ENCODE measurements at places on chromosomes 1 and 21. TPM values are rescaled to one million over a fixed set of nuclear protein-coding genes. Genes with fewer than 3 reads are reported as not detected.

DNA sequence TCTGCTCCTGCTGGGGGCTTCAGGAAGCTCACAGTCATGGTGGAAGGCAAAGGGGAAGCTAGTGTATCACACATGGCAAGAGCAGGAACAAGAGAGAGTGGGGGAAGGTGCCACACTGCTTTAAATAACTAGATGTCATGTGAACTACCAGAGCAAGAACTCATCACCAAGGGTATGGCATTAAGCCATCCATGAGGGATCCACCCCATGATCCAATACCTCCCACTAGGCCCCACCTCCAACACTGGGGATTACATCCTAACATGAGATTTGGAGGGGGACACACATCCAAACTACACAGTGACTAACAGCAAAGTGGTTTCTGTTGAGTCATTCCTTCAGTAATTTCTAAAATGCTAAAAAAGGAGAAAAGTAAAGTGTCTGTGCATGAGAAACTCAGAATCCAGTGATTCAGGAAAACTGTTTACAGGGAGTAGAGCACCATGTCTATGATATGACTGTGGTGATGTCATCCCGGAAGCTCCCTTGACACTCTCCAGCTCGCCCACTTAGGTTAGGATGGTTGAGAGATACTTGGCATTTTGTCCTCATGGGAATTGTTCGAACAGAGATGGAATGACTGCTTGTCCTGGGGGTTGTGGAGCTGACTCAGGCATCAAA lies 50.3 kb downstream of the CHD1L start:
- no peaks in the 10 kb centered on the region for H3K4me1 ChIP-seq
- no peak overlapping the region for H3K27ac ChIP-seq
- peaks cover 93% of the 10 kb centered on the region for H3K36me3 ChIP-seq
- DNase-seq: no peak
- H3K27me3 ChIP-seq: no peaks in the 10 kb centered on the region
- no peak overlapping the region for H3K4me3 ChIP-seq

DNA sequence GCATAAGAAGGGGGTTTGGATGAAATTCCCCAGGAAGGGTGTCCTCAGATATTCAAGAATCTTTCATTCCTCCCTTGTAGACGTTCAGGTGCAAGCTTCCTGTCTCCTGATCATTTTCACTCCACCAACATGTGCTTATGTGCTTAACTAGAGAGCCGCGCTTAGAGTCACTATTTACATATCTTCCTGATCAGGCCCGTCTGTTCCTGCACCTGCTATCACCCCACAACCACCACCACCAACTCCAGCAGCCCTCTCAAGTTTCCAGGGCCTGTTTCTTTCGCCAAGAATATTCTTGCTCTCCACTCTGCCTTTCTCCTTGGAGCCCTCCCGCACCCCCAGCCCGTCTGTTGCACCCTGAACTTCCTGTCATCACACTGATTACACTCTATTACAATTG lies 113.4 kb downstream of the SPSB1 start:
- no peak overlapping the region for H3K4me3 ChIP-seq
- H3K27ac ChIP-seq: no peak overlapping the region
- DNase-seq: no peak
- no peaks in the 10 kb centered on the region for H3K36me3 ChIP-seq
- no peaks in the 10 kb centered on the region for H3K27me3 ChIP-seq
- H3K4me1 ChIP-seq: peaks cover 4% of the 10 kb centered on the region

DNA sequence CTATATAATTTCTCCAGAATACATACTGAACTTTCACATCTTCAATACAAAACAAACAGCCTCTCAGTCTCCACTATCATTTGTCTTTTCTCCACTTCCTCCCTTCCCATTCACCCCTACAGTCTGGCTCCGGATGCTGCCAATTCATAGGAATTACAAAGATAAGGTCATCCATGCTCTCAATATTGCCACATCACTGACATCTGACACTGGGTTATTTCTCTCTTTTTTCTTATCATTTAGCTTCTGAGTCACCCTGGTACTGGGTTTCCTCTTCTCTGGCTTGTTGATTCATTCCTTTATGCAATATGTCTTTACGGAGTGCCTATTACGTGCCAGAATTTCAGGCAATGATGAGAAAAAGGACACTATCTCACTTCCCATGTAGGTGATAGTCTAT lies 3.1 kb upstream of the SH3BP5L start:
- no peak for DNase-seq
- H3K27me3 ChIP-seq: no peaks in the 10 kb centered on the region
- H3K36me3 ChIP-seq: no peaks in the 10 kb centered on the region
- no peak overlapping the region for H3K27ac ChIP-seq

- H3K4me1 ChIP-seq: peaks cover 16% of the 10 kb centered on the region
- H3K36me3 ChIP-seq: peaks cover 35% of the 10 kb centered on the region
- no peak overlapping the region for H3K4me3 ChIP-seq
- DNase-seq: no peak
- no peaks in the 10 kb centered on the region for H3K27me3 ChIP-seq
Measured at GRCh38 chr21:34514576-34515115, 2.6 kb upstream of the KCNE1 start.

DNA sequence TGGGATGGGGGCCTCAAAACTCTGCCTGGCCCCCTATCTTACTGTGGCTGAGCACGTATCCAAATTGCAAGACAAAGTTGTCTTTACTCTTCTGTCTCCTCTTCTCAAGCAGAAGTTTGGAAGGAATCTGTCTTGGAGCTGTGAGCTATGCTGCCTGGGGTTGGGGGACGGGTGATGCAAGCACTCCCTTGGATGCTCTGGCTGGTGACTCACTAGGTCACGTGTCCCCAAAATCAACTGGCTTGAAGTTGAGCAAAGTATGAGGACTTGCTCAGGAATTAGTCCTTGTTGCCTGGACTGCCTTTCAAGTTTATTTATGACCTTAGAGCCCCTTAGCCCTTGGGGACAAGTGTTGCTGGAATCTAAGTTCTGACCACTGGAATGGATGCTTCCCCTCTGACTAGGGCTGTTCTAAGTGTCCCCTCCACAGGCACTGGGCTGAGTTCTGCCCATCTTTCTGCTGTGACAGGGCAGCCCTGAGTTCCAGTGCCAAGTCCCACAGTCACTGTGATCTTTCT lies 269.5 kb downstream of the HHAT start:
- peak overlapping the region; percentile 65 for H3K27ac ChIP-seq
- H3K36me3 ChIP-seq: no peaks in the 10 kb centered on the region
- peaks cover 4% of the 10 kb centered on the region for H3K4me1 ChIP-seq
- H3K4me3 ChIP-seq: no peak overlapping the region
- DNase-seq: peak; percentile 54

- no peak for DNase-seq
- no peaks in the 10 kb centered on the region for H3K4me1 ChIP-seq
- H3K27ac ChIP-seq: no peak overlapping the region
- H3K4me3 ChIP-seq: no peak overlapping the region
- H3K27me3 ChIP-seq: no peaks in the 10 kb centered on the region
Measured at GRCh38 chr1:42740851-42741580, 980 bp upstream of the CLDN19 start.

GRCh38 chr1:108831225-108831624 lies 25.7 kb downstream of the AKNAD1 start:
- peak overlapping the region; percentile 83 for H3K27ac ChIP-seq
- H3K27me3 ChIP-seq: no peaks in the 10 kb centered on the region
- no peak for DNase-seq
- H3K36me3 ChIP-seq: no peaks in the 10 kb centered on the region
- peak overlapping the region; percentile 18 for H3K4me3 ChIP-seq

GRCh38 chr1:12433323-12434053 lies 184.5 kb downstream of the DHRS3 start:
- no peak overlapping the region for H3K4me3 ChIP-seq
- peaks cover 53% of the 10 kb centered on the region for H3K4me1 ChIP-seq
- H3K27me3 ChIP-seq: no peaks in the 10 kb centered on the region

DNA sequence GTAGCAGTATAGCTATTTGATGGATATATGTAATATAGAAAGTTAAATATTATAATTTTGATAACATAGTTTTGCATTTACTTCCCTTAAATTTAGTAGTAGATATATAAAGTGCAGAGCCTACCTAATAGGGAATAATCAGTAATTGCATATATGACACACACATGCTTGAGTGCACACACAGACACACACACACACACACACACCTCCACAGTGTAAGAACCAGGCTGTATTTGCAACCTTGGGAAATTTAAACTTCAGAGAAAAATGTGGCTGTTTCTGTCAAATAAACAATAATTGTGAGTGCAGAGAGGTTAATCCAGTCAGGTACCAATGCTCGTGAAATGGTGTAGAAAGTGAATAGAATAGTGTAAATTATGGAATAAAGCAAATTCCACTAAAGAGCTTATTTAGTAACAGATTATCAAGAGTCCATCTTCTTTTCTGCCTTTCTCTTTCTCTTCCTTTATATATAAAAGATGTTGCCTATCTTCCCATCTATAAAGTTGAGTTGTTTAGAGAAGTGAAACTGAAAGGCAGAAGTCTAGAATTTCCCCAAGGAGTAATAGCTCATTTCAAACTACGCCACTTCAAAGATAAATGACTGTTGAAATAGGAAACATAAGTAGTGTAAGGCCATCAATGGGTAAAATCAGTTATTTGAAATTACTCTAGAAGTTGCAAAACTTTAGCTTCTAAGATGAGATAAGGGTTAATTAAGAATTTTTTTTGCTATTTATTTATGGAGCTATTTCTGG lies 273.7 kb downstream of the SRGAP2C start:
- H3K4me1 ChIP-seq: no peaks in the 10 kb centered on the region
- no peaks in the 10 kb centered on the region for H3K27me3 ChIP-seq
- H3K4me3 ChIP-seq: no peak overlapping the region
- H3K36me3 ChIP-seq: no peaks in the 10 kb centered on the region
- no peak overlapping the region for H3K27ac ChIP-seq

- no peaks in the 10 kb centered on the region for H3K27me3 ChIP-seq
- no peak overlapping the region for H3K4me3 ChIP-seq
- no peak for DNase-seq
- no peak overlapping the region for H3K27ac ChIP-seq
- H3K36me3 ChIP-seq: peaks cover 98% of the 10 kb centered on the region
Measured at GRCh38 chr1:154237880-154238506, 17.2 kb downstream of the UBAP2L start.

DNA sequence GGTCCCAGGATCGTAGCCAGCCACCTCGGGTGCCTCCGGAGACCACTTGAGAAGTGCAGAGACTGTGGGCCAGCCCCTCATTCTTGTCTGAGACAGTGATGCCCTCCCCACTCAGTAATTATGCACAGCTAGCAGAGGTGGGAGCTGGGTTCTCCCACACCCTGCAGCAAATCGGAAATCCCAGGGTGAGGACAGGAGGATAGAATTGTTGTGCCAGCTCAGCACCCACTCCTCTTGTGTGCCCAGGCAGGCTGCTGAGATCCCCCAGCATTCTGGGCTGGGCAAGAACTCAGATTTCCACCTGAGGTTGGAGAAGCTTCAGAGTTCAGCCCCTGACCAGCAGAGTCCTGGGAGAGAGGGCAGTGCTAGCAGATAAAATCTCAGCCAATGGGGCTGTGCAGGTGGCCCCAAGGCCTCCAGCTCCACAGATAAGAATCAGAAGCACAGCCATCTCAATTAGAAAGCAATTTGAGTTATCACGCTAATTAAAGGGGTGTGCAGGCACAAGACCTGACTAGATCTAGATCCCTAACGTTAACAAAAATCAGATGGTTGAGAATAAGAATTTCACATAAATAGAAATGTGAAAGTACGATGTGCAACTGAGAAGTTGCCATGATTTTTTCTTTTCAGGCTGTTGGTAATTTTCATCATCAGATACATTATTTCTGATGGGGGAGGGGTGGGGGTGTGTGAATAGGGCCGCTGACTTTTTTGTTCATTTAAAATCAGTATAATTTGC lies 45.5 kb upstream of the IRF2BP2 start:
- no peak overlapping the region for H3K27ac ChIP-seq
- peaks cover 21% of the 10 kb centered on the region for H3K4me1 ChIP-seq
- no peak for DNase-seq
- H3K36me3 ChIP-seq: no peaks in the 10 kb centered on the region

GRCh38 chr1:29975036-29975694 lies 738.8 kb downstream of the PTPRU start:
- no peaks in the 10 kb centered on the region for H3K36me3 ChIP-seq
- H3K4me1 ChIP-seq: no peaks in the 10 kb centered on the region
- no peak for DNase-seq
- H3K27ac ChIP-seq: no peak overlapping the region
- H3K27me3 ChIP-seq: peaks cover 19% of the 10 kb centered on the region

DNA sequence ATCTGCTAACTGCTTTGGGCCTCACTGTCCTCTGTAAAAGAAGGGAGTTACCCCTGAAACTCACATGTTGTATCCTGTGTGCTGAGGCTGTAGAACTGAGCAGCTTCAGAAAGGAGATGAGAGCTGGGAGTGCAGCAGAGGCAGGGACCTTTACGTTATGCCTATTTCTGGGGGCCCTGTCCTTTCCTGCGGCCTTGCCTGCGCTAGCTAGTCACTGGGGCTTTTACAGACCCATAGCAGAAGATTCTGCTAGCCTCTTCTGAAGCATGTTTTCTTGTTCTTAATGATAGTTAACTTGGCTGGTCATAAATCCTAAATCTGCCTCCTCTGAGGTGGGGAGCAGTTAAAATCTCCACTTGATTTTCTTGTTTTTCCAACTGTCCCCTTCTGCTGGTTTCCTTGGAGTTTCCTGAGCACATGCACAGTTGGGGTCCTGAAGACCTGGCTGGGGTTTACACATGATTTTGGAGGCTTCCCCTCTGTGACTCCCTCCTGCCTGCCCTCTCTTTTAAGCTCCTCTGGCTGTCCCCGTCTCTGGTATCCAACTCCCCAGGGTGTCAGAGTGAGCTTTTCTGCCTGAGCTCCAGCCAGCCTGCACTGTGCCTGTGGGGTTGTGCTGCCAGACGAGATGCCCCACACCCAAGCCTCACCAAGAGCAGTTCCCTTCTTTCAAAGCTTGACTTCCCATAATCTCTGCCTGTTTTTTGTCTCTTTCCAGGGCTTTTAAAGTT lies 76.6 kb downstream of the NOS1AP start:
- no peaks in the 10 kb centered on the region for H3K36me3 ChIP-seq
- H3K4me3 ChIP-seq: no peak overlapping the region
- H3K27me3 ChIP-seq: no peaks in the 10 kb centered on the region
- no peak overlapping the region for H3K27ac ChIP-seq
- DNase-seq: no peak

DNA sequence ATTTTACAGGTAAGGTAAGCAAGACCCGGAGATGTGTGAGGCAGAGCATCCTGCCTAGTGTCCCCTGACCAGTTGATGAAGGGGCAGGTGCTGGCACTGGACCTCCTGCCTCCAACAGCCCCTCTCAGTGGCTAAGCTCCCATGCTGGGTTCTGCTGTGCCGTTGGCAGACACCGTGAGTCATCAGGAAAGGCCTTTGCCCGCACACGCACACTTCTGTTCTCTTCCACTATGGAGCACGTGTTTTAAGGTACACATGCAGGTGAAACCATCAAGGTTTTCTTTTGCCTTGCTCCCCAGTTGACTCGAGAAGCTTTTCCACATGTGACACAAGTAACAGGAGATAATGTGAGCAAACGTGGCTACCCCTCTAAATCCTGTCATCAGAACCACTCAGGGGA lies 207.9 kb downstream of the RRAGC start:
- H3K4me1 ChIP-seq: no peaks in the 10 kb centered on the region
- no peak overlapping the region for H3K27ac ChIP-seq
- H3K27me3 ChIP-seq: peaks cover 5% of the 10 kb centered on the region
- H3K4me3 ChIP-seq: no peak overlapping the region

- H3K36me3 ChIP-seq: no peaks in the 10 kb centered on the region
- DNase-seq: no peak
- no peak overlapping the region for H3K4me3 ChIP-seq
- H3K27me3 ChIP-seq: no peaks in the 10 kb centered on the region
Measured at GRCh38 chr1:157407917-157408525, 144.3 kb downstream of the FCRL5 start.

The DMBX1 gene
- total RNA-seq: not detected

The CFAP57 gene
- 4.1 TPM for total RNA-seq

The LENEP gene
- not detected for total RNA-seq

The MAP3K7CL gene
- 8.3 TPM for total RNA-seq

The AGBL4 gene
- 2.1 TPM for total RNA-seq

The DENND2C gene
- 3.8 TPM for total RNA-seq

The BCAN gene
- not detected for total RNA-seq

The PLEKHN1 gene
- total RNA-seq: 1.2 TPM

The KPRP gene
- total RNA-seq: not detected
